Muscle of back (tissue), 13 donors: ENCODE measurements at places on chromosomes 3 and 15.

DNA sequence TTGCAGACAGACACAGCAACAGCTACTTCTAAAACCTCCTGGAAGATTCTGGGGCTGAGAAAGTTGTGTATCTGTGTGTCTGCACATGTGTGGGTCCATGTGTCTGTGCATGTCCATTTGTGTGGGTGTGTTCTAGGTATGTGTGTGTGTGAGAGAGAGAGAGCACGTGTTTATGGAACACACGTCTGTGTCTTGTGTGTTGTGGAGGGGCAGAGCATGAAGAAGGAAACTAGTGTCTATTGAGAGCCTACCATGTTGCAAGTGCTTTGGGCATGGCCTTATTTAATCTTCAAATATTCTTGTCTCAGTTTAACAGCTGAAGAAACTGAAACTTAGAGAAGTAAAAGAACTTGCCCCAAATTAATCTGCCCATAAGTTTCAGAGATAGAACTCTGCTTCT, 327.5 kb downstream of the UACA start:
- DNase-seq = no peak

DNA sequence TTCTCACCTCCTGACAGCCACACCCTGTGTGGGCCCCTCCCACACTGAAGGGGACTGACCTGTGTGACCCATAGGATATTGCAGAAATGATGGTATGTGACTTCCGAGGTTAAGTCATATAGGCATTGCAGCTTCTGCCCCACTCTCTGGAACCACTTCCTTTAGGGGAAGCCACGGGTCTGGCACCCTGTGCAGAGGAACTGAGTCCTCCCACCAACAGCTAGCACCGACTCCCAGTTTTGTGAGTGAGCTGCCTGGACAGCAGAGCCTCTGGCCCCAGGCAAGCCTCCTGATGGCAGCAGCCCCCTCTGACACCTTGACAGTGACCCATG, 24.6 kb upstream of the SLC6A6 start:
- DNase-seq = no peak

DNA sequence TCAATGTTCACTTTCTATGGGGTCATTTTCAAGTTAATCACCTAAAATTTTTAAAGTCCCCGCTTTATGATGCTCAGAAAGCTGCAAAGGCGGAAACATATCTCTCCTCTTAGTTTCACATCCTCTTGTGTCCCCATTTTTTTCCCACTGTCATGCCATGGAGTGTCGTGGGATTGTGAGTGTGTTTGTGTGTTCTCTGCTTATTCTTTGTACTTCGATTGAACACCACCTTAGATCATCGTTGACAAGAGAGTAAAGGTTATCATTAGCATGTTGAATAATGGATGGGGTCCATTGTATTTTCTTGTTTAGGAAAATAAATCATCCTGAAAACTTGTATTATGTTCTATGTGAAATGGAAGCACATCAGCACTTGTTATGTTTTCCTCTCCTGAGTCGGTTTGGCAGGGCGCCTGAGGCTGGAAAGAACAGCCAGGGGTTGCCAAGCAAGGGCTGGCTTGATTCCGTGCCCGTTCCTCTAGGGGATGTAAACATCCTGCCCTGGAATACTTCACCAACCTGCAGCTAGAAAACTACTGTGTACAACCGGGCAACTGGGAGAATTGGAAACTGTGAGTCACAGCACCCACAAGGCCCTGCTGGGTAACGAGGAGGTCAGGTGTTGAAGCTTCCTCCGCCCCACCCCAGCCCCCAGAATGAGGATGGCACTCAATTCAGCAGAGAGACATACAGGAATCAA, 67.2 kb downstream of the EIF4E3 start:
- DNase-seq = no peak

- peak; percentile 35 for DNase-seq
These were observed 950 bp upstream of the CNTN4 start for GRCh38 chr3:2097641-2098191.

DNA sequence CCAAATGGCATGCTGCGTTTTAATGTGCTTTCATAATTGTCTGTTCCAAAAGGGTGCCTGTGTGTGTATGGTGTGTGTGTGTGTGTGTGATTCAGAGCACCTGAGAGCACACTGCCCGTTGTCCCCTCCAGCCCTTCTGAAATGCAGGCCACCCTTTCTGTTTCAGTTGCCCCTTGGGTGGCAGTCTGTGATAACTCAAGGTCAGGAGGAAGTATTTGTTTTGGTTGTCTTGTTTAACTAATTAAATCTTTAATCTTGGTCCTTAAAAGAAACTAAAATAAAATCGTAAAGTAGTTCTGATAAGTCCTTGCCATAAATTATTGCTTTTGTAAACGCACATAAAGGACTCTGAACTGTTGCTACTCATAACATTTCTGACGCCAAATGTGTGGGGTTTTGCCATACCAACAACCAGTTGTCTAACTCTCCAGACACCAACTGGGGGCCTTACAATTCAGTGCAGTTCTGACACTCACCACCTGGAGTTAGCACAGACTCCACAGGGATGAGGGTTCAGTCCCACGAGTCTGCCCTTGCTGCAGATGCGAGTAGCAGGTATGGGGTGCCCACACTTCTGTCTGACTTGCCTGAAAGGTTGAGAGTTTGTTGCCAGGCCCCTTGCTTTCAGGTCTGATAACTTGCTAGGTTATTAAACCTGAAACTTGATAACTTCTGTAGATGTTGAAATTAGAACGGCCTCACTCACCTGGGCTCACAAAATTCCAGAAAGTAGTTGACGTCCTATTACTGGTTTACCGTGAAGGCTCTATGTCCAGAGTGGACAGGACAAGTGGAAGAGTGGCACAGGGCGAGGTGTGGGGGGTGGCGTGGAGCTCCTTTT, 157.3 kb downstream of the IGF1R start:
- no peak for DNase-seq

GRCh38 chr15:42363487-42363886, 4.2 kb downstream of the CAPN3 start:
- no peak for DNase-seq
